MCF 10A (cell line): ENCODE measurements at places on chromosomes 2 and 18. TPM values are rescaled to one million over a fixed set of nuclear protein-coding genes. Genes with fewer than 3 reads are reported as not detected.

Gene PCARE
- total RNA-seq = not detected in 2 replicates

Gene RIT2
- total RNA-seq = not detected in 2 replicates

Gene OR6B3
- total RNA-seq = not detected in 2 replicates

Gene DSG4
- total RNA-seq = not detected in 2 replicates

Gene OTX1
- 1.4 and 2.2 TPM in 2 replicates for total RNA-seq

Gene TDRD15
- total RNA-seq = not detected in 2 replicates

Gene SCN3A
- not detected in 2 replicates for total RNA-seq

Gene MYCN
- not detected in 2 replicates for total RNA-seq

Gene GRHL1
- 0.96 and 2.0 TPM in 2 replicates for total RNA-seq
